NCI-H1417 treated with DMSO at 0.1 percent for 48 hours (cell line): ENCODE measurements at places on chromosomes 5 and 9.

GRCh38 chr9:37309136-37309535 is 113.4 kb upstream of the GRHPR start:
- DNase-seq: no peak

- no peak for DNase-seq
Measured at GRCh38 chr5:73459366-73459765, 10.8 kb upstream of the FOXD1 start.

DNA sequence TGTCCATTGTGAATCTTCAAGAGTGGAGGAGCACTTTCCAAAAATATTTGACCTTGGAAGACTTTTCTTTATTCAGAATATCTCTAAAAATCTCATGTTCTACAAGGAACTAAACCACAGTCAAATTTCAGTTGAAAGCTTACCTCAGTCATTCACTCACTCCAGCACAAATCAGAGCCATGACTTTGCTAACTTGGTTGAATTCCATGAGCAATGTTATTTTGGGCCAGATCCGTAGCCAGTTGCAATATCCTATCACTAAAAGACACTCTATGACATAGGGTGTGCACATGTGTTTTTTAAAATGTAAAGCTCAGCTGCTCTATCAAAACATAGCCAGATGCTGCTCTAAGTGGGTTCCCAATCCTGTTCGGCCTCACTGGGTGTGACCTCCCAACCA is 156.1 kb upstream of the ANKRD55 start:
- DNase-seq: no peak

DNA sequence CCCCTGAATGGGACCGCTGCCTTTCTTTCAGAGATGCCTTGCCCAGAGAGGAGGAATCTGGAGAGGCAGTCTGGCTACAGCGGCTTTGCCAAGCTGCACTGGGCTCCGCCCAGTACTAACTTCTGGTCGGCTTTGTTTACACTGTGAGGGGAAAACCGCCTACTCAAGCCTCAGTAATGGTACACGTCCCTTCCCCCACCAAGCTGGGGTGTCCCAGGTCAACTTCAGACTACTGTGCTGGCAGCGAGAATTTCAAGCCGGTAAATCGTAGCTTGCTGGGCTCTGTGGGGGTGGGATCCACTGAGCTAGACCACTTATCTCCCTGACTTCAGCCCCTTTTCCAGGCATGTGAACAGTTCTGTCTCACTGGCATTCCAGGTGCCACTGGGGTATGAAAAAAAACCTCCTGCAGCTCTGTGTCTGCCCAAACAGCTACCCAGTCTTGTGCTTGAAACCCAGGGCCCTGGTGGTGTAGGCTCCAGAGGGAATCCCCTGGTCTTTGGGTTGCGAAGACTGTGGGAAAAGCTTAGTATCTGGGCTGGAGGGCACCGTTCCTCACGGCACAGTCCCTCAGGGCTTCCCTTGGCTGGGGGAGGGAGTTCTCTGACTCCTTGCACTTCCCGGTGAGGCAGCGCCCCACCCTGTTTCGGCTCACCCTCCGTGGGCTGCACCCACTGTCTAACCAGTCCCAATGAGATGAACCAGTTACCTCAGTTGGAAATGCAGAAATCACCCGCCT is 171.2 kb downstream of the CWC27 start:
- DNase-seq: no peak

DNA sequence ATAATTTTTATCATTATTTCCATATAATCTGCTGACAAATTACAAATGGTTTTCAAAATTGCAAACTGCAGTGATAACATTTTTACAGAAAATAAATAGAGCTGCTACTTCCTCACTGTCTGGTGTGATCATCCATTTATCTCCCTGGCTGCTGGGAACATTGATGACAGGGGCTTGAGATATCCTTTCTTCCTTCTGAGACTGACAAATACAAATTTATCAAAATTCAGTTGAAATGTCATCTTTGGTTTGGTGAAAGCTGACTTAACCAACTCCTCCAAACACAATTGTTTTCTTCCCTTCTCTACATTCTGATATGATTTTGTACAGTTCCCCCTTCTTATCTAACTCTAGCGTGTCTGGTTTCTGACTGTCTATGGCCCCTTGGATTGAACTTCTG is 611.8 kb upstream of the KLF4 start:
- no peak for DNase-seq
